CD4-positive, alpha-beta T cell treated with Interferon alpha-2 for 1 hour (primary cell): ENCODE measurements at places on chromosomes 5 and 9.

DNA sequence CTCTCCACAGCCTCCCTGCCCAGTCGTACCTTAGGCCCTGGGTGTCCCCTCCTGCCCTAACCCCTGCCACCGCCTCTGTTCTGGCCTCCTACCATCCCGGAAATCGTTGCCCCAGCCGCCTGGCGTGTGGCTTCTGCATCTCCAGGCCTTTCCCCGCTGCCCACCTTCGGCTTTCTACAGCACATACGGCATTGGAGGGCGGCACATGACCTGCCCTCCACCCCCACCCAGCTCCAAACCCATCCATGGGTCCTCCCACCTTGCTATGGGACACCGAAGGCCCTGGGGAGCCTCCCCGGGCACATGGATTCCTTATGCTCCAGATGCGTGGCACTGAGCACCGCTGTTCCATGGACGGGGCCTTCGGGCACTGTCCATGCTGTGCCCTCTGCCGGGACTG lies 32.0 kb downstream of the FGF18 start:
- DNase-seq, result no peak

DNA sequence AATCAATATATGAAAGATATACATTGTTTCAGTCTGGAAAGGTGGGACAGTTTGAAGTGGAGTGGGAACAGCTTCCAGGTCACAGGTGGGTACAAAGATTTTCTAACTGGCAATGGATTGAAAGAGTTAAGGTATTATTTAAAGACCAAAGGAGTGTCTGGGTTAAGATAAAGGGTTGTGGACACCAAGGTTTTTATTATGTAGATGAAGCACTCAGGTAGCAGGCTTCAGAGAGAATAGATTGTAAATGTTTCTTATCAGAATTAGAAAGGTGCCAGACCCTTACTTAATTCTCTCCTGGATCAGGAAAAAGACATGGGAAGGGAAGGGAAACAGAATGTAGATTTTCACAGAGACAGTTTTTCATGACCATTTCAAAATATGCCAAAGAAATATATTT lies 1174.8 kb downstream of the MAT2B start:
- DNase-seq, result no peak

- DNase-seq, result no peak
These were observed 8.3 kb downstream of the TSLP start for GRCh38 chr5:111079846-111080245.

GRCh38 chr5:159933531-159934485 lies 17.5 kb downstream of the ADRA1B start:
- no peak for DNase-seq

DNA sequence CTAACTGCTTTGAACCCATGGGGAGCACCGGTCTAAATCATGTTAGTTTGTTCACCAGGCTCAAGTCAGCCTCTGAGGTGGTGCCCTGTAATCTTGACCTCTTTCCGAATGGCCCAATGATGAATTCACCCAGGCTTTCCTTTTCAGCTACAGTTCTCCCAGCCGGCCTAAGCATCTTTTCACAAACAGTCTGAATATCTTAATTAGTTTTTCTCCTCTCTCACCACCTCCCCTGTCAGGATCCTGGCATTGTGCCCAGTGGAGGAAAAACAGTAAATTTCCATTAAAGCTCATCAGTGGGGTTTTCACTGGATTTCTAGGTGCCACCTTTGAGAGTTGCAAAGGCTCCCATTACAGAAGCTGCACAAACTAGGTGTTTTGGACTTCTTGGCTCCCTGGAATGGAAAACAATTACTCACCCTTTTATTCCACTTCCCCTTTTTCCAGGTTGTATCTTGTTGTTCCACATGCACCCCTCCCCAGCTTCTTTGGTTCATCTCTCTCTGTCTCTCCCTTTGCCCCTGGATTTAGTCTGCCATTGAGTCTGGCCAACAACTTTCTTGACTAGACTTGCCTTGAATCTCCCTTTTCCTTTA lies 69.4 kb upstream of the ADAMTSL1 start:
- DNase-seq, result no peak

- no peak for DNase-seq
These were observed 387.8 kb upstream of the WWC1 start for GRCh38 chr5:167903659-167904058.

DNA sequence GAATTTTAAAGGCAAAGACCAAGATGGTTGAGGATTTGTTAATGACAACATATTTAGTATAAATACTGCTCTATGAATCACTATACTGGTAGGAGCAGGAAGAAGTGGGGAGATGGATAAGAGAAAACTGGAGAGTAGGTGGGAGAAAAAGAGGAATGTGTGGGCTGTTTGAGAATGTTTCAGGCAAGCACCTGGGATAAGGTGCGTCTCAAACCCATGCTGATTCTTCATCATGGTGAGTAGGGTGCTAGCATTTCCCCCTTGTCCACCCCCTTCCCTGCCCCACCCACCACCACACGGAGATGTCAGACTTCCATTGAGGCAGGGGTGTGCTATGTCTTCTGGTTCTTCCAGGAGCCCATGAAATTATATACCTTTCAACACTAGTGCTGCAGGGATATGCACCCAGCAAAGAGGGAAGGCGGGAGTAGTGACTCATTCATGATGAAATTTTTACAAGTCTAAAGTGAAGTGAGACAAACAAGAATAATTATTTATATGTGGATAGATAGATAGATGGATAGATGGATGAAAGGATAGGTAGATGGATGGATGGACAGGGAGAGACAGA lies 54.3 kb downstream of the MTX3 start:
- DNase-seq, result no peak

GRCh38 chr9:129544761-129545160 lies 76.1 kb downstream of the C9orf50 start:
- no peak for DNase-seq

GRCh38 chr5:65986050-65986451 lies 59.7 kb downstream of the ERBIN start:
- DNase-seq, result no peak
